Effector memory CD4-positive, alpha-beta T cell (primary cell): ENCODE measurements at places on chromosomes 5 and 9.

DNA sequence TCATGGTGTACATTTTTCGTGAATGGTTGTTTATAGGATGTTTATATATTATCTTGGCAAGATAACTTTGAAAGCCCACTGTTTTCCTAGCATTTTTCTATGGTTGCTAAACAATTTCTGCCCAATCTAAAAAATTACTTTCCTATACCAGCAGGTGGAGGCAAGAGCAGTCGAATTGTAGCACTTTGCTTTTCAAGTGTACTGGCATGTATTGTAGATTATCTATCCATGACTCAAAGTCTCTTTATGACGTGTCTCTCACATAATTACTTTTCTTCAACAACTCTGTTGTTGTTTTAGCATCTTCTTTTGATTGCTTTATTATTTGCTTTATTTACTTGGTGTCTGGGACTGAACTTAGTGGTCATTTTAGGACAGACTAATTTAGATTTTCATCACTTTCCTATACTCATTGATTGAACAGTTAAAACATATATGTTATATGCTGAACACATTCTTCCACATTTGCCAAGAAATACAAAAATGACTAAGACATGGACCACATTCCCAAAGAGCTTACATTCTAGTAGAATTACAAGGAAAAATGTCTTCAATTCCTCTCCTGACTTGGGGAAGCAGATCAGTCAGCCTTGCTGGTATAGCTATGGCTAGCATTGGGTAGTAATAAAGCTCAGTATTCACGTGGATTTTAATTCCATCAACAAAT is 20.7 kb downstream of the NLN start:
- no peak for DNase-seq

DNA sequence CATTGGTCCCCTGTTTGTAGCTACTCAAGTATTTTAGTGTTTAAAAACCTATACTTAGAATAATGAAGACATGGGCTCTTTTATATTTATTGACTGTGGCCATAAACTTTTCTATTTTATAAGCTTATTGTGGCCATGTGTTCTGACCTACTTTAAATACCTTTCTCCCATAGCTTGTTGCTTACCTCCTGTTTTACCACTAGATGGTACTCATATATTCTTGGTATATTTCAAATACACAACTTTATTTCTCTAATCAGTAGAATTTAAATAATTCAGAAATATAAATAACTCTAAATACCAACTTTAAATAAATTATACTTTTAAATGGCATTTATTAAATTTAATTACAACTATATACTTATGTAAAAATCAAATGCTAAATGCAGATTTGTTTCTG is 498.0 kb downstream of the PRDM9 start:
- DNase-seq = no peak

DNA sequence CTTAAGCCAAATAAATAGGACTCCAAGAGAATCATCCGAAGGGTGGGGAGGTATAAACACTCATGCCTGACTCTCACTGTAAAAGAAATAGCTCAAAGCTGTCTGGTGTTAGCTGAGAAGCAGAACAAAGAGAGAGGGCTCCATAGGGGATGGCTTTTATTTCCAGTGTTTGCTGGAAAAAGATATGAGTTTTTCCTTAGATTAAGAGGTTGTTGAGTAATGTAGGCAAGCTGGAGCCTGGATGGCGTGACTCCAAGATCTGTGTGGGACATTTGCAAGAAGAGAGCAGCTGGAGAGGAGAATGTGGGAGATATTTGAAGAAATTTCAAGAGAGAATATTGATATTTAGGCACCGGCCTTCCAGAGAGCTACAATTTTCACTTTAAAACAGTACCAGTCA is 793.7 kb upstream of the RGMB start:
- no peak for DNase-seq

- no peak for DNase-seq
Observed at GRCh38 chr5:103487218-103487617, 75.4 kb downstream of the NUDT12 start.

DNA sequence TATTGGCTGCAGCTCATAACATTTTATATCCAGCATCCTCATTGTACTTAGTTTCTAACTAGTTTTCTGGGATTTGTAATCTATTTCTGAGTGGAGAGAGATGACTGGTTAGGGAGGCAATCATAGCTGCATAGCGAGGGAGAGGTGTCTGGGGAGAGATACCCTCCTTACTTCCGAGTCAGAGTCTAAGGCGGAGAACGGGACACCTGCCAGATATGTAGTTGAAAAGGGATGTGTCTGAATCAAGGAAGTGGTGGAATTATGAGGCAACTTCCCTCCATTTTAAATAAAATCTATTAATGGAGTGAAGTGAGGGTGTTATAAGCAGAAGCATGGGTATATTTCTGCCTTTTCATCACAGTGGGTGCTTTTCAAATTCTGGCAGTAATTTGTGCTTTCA is 126.5 kb downstream of the MAST4 start:
- DNase-seq = no peak
